ENCODE measurements at places on chromosomes 13 and 19.
A peak's percentile ranks its signal among the peaks of the same experiment; 100 is the strongest.

GRCh38 chr13:36347531-36348210, 1.5 kb upstream of the SPART start:
- DNase-seq: no peak

DNA sequence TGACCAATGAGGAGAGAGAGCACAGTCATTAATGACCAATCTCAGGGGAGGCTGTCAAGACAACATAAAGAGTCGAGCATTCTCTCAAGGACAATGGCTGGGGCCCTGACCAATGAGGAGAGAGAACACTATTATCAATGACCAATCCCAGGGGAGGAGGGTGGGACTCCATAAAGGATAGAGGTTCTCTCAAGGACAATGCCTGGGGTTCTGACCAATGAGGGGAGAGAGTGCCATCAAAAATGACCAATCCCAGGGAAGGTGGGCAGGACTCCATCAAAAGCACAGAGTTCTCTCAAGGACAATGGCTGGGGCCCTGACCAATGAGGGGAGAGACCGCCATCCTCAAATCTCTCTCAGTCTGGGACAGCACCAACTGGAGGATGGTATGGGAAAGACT, 3.3 kb upstream of the KLK11 start:
- DNase-seq: no peak

- DNase-seq: peak; percentile 58
These were observed 19.3 kb upstream of the GATAD2A start for GRCh38 chr19:19385896-19386869.

- no peak for DNase-seq
These were observed 123.5 kb downstream of the CRYL1 start for GRCh38 chr13:20401931-20402856.

- DNase-seq: no peak
These were observed 37.2 kb upstream of the C1QTNF9B start for GRCh38 chr13:23934520-23934919.

Data from stimulated activated effector memory CD8-positive, alpha-beta T cell treated with anti-CD3 and anti-CD28 coated beads, Interleukin-12 subunit alpha, Interleukin-12 subunit beta, amount 100 ng/mL, for 72 hours (primary cell).